Activated CD8-positive, alpha-beta T cell treated with anti-CD3 and anti-CD28 coated beads, Interleukin-2, amount 10 ng/mL, durations not matched to agents 7 days and 5 days (primary cell): ENCODE measurements at places on chromosomes 2 and 18. TPM values are rescaled to one million over a fixed set of nuclear protein-coding genes. Genes with fewer than 3 reads are reported as not detected.

The C2orf80 gene
- not detected for total RNA-seq

The TMEM247 gene
- total RNA-seq = not detected

The LAMA3 gene
- 0.63 TPM for total RNA-seq

The SGPP2 gene
- 0.08 TPM for total RNA-seq

The PRR30 gene
- not detected for total RNA-seq

The DSG3 gene
- not detected for total RNA-seq

The ASPRV1 gene
- 0.78 TPM for total RNA-seq

The CNDP1 gene
- total RNA-seq = not detected

The RBKS gene
- 1.5 TPM for total RNA-seq

The KCNE4 gene
- not detected for total RNA-seq

The DTNB gene
- total RNA-seq = 31.2 TPM

The IL36RN gene
- not detected for total RNA-seq

The GPR45 gene
- total RNA-seq = not detected

The TMEM178A gene
- total RNA-seq = not detected

The POTEC gene
- total RNA-seq = not detected

The SLC9A4 gene
- total RNA-seq = 0.08 TPM

The COL4A4 gene
- total RNA-seq = not detected

The RAB6C gene
- total RNA-seq = not detected

The ALPP gene
- not detected for total RNA-seq

The ABCA12 gene
- not detected for total RNA-seq

The LYPD6 gene
- total RNA-seq = not detected

The COX7A2L gene
- 109 TPM for total RNA-seq

The PLB1 gene
- total RNA-seq = 1.0 TPM

The RAB27B gene
- total RNA-seq = 2.0 TPM

The IL1A gene
- not detected for total RNA-seq

The L3MBTL4 gene
- not detected for total RNA-seq
